ENCODE measurements at places on chromosomes 1 and 21. TPM values are rescaled to one million over a fixed set of nuclear protein-coding genes. Genes with fewer than 3 reads are reported as not detected.

Gene GPR37L1
- not detected for total RNA-seq

DNA sequence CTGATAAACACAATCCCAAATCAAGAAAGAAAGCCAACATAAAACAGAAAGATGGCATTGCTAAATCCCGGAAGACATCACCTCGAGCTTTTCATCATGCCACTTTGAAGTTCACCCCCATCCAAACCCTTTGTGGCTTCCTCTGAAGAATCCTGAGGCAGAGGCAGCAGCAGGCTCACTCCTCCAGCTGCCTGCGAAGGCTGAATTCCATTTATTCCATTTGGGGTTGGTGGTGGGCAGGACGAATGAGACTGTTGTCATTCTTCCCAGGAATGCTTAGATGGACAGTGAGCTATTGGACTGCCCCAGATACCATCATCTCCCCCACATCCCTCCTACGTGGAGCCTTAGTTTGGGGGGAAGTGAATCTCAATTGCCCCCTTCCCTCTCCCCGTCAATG, 437.5 kb downstream of the SMYD3 start:
- H3K36me3 ChIP-seq: peaks cover 2% of the 10 kb centered on the region
- peaks cover 11% of the 10 kb centered on the region for H3K4me1 ChIP-seq
- no peak overlapping the region for H3K27ac ChIP-seq
- no peaks in the 10 kb centered on the region for H3K27me3 ChIP-seq
- H3K4me3 ChIP-seq: no peak overlapping the region

DNA sequence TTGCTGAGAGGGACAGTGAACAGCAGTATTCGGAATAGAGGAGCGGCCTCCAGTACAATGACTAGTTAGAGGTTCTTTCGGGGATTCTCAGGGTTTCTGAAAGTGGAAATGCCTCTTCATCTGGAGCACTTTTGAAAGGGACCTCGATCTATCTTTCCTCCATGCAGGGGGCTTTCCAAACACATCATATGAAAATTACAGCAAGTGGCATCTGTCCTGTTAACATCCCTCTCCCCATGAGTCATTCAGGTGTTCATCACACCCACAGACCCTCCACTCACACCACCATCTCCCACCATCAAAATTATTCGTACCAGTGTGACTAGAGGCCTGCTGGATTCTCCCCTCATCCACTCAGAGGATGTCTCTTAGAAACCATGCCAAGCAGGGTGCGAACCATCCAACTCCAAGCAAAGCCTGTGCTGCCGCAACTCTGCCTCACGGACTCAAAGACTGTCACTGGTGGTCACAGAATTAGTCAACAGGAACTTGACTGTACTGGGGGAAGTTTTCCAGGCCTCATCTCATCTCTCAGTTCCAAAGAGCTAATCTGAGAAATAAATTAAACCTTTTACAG, 211.1 kb downstream of the MRPL39 start:
- H3K27me3 ChIP-seq: no peaks in the 10 kb centered on the region
- peak overlapping the region; percentile 66 for H3K27ac ChIP-seq
- peaks cover 7% of the 10 kb centered on the region for H3K4me1 ChIP-seq
- DNase-seq: no peak
- peak overlapping the region; percentile 58 for H3K4me3 ChIP-seq
- H3K36me3 ChIP-seq: no peaks in the 10 kb centered on the region

DNA sequence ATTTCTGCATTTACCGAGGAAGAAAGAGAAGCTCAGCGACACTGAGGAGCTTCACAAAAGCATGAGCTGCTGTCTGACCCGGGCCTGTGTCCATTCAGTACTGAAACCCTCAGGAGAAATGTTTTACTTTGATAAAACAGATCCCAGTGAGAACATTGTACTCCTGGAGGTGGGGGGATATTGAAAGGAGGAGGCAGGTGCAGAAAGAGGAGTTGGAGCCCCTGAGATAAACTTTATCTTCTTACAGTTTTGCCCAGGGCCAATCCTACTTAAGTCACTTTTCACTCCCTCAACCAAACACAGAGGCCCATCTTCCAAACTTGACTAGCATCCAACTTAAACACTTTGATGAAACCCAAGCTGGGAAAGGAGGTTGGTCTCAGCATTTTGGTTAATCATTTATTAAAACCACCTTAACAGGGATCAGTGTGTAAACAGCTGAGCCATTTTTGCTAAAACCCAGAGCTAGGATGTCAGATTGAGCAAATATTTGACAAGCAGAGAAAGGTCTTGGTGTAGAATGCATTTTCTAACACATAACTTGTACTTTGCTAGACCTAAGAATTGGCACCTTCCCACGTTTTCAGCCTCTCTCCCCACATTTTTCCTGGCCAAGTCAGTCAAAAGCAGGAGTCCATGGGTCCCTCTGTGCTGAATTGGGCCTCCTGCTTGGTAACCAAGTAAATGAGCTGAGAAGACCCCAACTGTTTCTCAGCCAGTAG, 32.5 kb upstream of the SARS1 start:
- DNase-seq: no peak
- H3K4me1 ChIP-seq: no peaks in the 10 kb centered on the region
- no peaks in the 10 kb centered on the region for H3K27me3 ChIP-seq
- H3K27ac ChIP-seq: no peak overlapping the region
- H3K4me3 ChIP-seq: no peak overlapping the region
- no peaks in the 10 kb centered on the region for H3K36me3 ChIP-seq

All from activated naive CD8-positive, alpha-beta T cell treated with anti-CD3 and anti-CD28 coated beads, Interleukin-2, amount 10 ng/mL, durations not matched to agents 7 days and 5 days (primary cell).